ENCODE measurements at places on chromosomes 16 and 17.

DNA sequence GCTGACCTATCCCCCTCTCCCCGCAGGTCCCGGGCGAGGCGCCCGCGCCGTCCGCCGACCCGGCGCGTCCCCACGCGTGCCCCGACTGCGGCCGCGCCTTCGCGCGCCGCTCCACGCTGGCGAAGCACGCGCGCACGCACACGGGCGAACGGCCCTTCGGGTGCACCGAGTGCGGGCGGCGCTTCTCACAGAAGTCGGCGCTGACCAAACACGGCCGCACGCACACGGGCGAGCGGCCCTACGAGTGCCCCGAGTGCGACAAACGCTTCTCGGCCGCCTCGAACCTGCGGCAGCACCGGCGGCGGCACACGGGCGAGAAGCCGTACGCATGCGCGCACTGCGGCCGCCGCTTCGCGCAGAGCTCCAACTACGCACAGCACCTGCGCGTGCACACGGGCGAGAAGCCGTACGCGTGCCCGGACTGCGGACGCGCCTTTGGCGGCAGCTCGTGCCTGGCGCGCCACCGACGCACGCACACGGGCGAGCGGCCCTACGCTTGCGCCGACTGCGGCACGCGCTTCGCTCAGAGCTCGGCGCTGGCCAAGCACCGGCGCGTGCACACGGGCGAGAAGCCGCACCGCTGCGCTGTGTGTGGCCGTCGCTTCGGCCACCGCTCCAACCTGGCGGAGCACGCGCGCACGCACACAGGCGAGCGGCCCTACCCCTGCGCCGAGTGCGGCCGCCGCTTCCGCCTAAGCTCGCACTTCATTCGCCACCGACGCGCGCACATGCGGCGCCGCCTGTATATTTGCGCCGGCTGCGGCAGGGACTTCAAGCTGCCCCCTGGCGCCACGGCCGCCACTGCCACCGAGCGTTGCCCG, 10.3 kb downstream of the ZNF771 start:
- DNase-seq, result peak; percentile 91

GRCh38 chr17:17275971-17276370, 5.1 kb downstream of the COPS3 start:
- DNase-seq, result no peak

DNA sequence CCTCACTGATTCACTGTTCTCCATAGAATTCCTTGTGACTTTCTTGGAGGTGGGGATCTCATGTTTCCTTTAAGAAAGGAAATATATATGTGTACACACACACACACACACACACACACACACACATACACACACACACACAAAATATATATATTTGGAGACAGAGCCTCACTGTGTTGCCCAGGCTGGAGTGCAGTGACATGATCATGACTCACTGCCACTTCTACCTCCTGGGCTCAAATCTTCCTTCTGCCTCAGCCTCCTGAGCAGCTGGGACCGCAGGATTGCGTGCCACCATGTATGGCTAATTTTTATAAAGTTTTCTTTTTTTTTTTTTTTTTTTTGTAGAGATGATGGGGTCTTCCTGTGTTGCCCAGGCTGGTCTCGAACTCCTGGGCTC, 45.9 kb downstream of the CDH13 start:
- DNase-seq, result no peak

DNA sequence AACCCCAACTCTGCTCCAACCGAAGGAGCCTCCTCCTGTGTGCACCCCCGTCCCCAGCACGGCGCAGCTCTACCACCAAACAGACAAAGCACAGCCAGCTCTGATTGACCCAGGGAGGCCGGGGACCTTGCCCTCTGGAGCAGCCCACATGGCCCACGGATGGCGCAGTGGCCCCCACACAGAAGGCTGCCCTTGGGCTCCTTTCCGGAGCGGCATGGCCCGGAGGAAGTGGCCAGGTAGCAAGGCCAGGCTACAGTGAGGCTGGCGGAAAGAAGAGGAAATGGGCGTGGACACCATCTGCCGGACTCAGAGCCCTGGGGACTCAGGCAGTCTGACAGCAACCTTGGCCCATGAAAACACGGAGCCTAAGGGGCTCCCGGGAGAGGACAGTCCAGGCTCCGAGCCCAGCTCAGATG, 19.9 kb upstream of the ZC3H18 start:
- DNase-seq, result peak; percentile 6

DNA sequence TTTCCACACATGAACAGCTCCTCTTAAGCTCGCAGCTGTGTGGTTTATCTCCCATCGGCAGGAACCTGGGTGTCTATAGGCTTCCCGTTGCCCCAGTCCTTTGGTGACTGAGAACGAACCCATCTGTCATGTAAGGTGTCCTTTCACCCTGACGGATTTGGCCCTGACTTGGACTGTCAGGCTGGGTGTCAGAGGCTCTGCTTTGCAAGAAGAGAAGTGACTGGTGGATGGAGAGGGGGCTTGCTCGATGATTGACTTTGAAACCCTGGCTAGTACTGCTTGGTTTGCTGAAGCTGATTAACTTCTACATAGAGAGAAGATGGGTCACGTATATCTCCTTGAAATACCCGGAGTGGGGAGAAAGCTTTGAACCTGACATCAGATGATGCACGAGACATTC, 42.9 kb downstream of the COX4I1 start:
- no peak for DNase-seq

DNA sequence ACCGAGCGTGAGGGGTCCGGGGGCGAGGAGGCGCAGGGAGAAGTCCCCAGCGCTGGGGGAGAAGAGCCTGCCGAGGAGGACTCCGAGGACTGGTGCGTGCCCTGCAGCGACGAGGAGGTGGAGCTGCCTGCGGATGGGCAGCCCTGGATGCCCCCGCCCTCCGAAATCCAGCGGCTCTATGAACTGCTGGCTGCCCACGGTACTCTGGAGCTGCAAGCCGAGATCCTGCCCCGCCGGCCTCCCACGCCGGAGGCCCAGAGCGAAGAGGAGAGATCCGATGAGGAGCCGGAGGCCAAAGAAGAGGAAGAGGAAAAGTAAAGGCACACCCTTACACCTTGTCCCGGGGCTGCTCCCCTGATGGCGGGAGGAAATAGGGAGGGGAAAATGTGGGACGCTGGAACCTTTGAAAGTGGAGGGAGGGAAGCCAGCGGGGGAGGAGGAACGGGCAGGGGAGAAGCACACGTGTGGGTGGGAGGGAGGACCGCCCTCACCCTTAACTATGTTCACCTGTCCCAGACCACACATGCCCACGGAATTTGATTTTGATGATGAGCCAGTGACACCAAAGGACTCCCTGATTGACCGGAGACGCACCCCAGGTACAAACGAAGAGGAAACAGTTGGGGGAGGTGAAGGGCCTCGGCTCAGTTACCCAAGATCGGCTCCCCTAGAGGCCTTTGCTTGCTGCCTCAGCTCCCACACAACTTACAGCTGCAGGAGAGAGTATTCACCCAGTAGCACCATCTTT, 916 bp downstream of the PAGR1 start:
- peak; percentile 30 for DNase-seq

- no peak for DNase-seq
Observed at GRCh38 chr17:43857957-43858600, 11.1 kb downstream of the CD300LG start.

DNA sequence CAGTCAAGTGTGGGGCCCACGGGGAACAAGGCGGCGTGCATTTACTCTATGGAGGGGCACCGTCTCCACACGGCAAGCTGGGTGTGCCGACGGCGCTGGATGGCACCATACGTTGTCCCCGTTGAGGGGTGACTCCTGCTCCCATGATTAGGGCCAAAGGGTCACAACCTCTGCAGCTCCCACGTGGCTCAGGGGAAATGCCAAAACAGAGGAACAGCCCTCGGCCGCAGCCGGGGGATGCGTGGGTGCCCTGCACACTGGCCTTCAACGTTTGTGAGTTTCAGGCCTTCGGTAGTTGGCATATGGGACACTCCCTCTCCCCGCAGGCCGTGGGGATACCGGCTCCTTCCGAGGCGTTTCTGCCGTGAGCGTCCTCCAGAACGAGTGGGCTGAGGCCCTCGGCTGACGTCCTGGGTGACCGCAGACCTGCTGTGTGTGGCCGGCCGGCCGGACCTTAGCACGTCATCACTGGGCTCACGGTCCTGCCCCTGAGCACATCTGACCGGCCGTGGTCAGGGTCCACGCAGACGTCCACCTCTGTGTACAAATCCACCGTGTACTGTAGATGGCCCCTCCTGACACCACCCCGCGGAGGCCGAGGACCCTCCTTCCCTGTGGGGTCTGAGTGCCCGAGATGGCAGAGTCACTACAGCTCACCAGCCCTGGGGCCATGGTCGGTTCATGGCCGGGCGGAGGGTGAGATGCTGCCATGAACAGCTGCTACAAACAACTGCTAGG, 4.8 kb upstream of the METRNL start:
- no peak for DNase-seq

GRCh38 chr16:87618216-87618615, 15.9 kb downstream of the JPH3 start:
- no peak for DNase-seq

DNA sequence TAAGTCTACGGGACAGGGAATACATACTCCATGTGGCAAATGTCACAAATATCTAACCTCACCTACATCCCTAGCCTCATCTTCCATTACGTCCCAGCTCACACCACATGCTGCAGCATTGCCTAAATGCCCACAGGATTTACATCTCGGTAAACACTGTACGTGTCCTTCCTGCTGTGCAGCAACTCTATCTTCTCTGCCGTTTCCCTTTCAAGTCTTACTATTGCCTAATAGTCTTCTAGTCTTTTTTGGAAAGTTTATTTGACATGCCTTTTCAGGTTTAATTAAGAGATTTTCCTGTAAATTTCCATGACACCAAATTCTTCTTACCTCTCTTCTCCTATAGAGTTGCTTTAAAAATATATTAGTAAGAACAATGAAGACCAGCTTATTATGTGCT, 120.5 kb downstream of the HS3ST4 start:
- DNase-seq, result no peak

DNA sequence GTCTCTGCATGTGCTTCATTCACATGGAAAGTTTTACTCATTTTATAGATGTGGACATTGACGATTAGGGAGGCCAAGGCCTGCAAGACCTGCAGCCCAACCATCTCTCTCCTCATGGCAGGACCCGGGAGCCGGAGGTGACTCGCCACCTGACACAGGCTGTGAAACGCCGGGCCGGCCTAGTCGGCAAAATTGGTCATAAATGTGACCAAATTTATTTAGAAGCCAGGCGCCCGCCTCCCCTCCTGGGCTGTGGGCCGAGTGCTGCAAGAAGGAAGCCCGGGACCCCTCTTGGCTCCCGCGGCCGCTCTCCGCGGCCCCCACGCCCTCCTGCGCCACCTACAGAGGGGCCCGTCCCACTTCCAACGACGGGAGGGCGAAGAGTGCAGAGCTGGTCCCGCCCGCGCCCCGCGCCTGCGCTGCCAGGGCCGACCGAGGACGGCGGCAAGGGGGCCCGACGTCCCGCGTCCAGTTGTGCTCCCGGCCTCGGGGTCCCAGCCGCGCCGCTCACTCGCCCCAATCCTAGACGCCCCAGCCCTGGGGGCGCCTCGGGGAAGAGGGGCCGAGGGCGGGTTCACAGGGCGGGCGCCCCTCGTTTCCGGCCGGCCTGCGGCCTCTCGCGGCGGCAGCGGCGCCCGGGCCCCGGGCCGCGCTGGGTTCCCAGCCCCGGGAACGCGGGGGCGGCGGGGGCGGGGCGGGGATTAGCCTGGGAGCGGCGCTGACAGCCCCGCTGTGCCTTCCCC, 47.5 kb downstream of the WNT3 start:
- no peak for DNase-seq
